ENCODE measurements at places on chromosomes 7 and 10.

- no peak for DNase-seq
These were observed 169.0 kb upstream of the KIAA1217 start for GRCh38 chr10:24039897-24040296.

- no peak for DNase-seq
These were observed 35.4 kb upstream of the PPP2R2D start for GRCh38 chr10:131865223-131865917.

DNA sequence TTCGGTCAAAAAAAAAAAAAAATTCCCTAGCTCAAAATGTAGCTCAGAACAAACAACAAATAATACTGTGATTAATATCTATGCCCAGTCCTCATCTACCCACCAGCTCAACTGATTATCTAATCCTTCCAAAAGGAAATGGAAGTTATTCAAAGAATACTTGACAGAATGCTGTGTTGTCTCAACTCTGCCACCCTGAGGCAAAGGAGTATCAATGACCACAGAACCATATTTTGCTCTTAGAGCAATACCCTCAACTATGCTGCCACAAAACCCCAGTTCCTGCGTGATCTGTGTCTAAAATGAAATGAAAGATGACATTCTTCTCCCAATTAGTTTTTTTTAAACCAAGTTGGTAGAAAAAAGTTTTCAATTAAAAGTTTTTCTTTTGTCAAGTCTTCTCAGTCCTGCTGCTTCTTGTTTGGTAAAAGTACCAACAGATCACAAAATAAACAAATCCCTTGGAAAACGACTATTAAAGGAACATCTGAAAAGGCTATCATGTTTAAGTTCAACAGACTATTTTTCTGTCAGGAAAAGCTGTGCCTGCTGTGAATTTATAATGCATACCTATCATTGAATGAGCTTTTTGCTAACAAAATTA, 21.6 kb downstream of the RBM28 start:
- DNase-seq, result peak; percentile 24

- DNase-seq, result no peak
These were observed 68.4 kb upstream of the ADO start for GRCh38 chr10:62736168-62736546.

- no peak for DNase-seq
These were observed 5.5 kb downstream of the PTPRN2 start for GRCh38 chr7:158582089-158582456.

GRCh38 chr10:3419719-3420495, 247.3 kb upstream of the PITRM1 start:
- no peak for DNase-seq

DNA sequence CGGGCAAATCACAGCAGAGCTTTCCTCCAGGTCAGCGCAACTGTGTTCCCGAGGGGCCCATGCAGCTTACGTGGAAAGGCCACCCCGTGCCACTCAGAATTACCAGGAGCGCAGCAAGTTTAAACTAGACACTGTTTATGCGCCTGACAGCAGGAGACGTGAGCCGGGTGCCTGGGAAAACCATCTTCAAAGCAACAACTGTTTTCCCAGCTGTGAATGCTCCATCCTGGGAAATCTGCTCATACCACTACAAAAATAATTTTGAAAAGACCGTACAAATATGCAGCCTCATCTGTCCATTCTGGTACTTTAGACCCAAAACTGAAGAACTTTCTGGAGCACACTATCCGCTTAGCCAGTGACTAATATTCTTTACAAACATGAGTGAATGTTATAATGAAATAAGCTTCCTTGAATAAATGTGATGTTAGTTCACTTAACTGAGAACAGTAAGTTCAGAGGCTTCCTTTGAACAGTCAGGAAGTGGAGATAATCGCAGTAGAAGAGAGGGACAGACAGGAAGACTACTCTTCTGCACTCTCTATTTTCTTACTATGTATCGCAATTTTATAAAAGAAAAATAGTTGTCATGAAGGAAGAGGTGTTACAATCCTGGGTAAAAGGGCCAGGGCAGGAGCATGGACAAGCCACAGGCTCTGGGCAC, 16.7 kb downstream of the GPER1 start:
- no peak for DNase-seq

DNA sequence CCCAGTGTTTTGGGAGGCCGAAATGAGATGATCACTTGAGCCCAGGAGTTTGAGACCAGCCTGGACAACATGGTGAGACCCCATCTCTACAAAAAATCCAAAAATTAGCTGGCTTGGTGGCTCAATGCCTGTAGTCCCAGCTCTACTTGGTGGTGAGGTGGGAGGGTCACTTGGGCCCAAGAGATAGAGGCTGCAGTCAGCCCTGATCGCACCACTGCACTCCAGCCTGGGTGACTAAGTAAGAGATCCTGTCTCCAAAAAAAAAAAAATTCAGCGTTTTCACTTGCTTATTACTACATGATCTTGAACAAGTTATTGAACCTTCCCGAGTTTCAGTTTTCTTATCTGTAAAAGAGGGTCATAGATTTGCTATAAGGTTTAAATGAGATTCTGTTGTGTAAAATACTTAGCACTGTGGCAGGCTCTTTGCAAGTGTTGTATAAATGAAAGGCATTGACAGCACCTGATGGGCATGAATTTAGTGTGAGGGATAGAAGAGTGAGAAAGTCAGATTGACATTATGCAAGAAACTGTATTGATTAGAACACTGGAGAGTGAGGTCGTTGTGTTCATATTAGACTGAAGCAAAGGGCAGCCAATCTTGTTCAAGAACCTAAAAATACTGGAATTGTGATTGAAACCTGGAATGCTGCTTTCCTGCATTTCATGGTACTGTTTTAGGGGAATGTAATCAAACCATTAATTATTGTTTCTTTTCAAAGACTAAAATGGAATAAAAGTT, 136.8 kb downstream of the LCOR start:
- DNase-seq, result no peak

DNA sequence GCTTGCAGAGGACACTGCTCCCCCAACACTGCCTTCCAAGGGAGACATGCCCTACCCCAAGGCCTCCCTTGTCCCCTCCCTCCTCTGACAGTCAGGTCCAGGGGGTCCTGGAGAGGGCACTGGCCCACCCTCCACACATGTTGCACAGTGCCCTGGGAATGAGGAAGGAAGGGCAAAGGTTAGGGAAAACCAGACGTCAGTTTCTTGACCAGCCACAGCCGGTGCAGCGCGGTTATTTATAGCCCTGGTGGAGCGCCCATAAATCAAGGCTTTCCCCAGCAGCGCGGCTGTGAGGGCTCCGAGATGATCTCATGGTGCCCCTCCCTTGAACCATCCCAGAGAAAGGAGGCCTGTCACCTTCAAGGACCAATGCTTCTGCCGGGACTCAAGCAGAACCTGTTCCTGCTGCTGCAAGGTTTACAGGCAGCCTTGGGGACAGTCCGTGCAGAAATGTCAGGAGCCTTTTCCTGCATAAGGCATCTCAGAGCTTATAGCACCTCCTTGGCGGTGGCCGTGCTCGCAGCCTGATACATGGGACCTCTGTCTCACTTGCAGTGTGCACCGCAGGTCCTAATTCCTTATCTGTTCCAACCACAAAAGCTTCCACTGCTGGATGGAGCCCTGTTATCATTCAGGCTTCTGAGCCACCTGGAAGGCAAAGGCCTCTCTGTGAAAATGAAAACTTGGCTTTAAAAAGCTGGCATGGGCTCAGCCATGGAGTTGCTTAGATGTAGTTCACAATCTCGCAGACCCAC, 127.3 kb downstream of the LHPP start:
- no peak for DNase-seq

- DNase-seq, result no peak
These were observed 16.2 kb downstream of the ARHGAP21 start for GRCh38 chr10:24707445-24707844.

DNA sequence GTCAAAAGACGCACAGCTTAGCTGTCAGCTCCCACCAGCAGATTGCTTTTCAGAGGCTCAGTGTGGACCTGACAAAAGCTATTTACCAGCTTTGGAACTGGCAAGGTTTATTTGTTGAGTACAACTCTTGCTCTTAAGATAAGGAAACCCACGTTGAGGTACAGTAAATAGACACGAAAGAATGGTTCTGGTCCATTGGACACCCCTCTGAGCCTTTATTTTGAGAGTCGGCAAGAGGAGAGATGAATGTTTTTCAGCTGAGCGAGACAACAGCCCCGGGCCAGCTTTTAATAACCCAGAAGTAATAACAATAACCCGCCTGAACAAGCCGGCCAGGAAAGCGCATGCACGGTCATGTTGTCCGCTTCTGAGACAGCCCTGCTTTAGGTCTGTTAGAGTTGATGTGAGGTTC, 49.0 kb downstream of the WNT2 start:
- DNase-seq, result peak; percentile 24

GRCh38 chr10:96261930-96262329, 9.4 kb downstream of the BLNK start:
- no peak for DNase-seq

DNA sequence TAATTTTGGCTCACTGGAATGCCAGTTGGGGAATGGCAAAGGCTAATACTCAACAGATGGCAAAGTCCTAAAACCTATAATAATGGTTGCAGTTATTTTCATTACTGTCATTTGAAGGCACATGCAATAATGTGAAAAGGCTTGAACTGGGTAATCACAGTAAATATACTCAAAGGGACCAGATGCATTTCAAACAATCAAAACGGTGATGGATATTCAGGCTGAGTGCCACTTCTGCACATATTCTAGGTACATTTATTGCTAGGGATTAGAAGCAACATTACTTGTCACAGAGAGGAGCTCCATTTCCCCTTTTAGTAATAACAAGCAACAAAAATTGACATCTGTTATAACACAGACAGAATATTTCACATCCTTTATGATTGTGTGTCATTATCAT, 171.8 kb downstream of the NXPH1 start:
- DNase-seq, result peak; percentile 28

DNA sequence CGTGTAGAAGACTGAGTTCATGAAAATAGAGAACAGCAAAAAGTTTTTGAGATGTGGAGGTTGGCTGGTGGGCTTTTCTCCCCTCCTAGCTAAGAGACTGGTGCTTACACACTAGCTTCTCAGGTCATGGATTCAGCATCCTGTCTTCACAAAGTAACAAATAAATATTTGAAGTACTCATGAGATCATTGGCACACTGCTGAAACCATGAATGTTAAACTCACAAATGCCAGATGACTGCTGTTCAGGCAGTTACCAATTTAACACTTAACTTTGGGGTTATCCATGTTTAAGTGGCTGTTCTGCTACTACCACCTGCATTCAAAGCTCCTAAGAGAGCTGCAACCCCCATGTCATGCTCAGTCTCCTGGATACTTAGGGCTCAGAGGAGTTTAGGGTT, 119.0 kb upstream of the BET1 start:
- DNase-seq, result no peak

GRCh38 chr7:37118004-37118403, 330.7 kb downstream of the ELMO1 start:
- DNase-seq, result peak; percentile 80

- no peak for DNase-seq
These were observed 33.1 kb downstream of the NACAD start for GRCh38 chr7:45055594-45056219.

GRCh38 chr7:116071629-116072028, 41.1 kb upstream of the TFEC start:
- no peak for DNase-seq

DNA sequence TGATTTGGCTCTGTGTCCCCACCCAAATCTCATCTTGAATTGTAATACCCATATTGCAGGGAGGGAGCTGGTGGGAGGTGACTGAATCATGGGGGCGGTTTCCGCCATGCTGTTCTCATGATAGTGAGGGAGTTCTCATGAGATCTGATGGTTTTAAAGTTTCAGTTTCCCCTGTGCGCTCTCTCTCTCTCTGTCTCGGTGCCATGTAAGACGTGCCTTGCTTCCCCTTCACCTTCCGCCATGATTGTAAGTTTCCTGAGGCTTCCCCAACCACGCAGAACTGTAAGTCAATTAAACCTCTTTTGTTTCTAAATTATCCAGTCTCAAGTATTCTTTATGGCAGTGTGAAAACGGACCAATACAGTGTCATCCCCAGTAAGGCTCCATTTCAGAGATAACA, 48.3 kb upstream of the CHCHD3 start:
- DNase-seq, result no peak

GRCh38 chr7:144842377-144842851, 6.6 kb upstream of the TPK1 start:
- no peak for DNase-seq

DNA sequence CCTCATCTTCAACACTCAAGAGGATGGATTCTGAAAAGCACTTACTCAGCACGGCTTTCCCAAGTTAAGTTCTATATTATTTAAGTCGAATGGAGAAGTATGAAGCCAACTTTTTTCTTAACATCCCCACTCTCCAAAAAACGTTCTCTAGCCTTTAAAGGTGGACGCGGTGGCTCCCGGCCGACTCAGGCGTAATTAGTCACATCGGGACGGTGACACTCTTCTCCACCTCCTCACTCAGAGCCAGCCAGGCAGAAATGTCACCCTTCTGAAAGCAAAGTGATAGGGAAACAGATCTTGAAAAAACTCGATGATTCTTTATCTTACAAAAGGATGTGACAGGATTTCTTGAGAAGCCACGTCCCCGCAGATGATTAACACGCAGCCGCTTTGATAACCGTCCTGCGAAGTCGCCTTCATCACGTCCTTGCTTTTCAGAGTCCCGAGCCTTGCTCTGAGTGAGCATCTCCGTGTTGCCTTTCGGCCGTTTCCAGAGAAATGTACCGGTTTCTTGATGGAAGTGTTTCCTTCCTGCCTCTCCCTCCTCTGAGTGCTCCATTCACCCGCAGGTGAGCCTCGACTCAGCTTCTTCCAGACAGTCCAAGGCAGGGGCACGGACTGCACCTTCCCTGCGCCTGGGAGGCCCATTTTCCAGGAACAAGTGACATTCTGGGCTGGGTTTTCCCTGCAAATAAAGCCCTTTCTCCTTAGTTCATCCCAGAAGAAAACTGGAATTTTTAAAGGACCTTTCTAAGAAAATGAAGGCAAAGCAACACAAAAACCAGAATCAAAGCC, 314.8 kb downstream of the DNAJB6 start:
- DNase-seq, result no peak

- no peak for DNase-seq
These were observed 17.9 kb downstream of the FGL2 start for GRCh38 chr7:77181734-77182133.

DNA sequence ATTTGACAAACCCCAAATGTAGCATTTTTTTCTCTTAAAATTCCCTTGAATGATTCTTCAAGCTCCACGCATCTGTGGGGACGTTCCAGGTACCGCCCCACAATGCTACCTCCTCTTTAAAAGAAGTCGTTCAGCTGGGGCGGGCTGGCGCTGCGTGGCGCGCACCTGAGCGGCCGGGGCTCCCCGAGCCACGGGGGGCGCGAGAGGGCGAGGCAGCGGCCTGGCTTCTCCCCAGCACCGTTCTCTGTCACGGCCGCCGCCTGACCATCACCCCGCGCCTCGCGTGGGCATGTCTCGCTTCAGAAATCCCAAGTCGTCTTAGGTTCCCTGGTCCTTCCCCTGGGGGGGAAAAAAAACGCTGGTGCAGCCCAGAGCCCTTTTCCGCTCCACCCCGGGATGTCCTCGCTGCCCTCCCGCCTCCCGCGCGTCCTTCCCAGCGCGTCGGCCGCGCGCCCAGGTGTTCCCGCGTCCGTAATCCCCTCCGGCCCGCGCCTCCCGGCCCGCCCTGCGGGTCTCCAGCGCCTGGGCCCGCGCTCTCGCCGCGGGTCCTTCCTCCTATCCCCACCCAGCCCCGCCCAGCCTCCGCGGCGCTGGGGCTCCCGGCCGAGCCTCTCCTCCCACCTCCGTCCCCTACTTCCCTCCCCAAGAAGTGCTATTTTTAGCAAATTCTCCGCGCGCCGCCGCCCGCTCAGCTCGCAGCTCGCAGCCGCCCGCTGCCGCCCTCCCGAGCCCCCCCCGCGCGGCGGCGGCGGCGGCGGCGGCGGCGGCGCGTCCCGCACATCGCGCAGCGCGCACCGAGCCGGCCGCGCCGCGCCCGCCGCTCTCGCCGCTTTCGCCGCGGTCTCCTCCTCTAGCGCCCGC, 58.7 kb upstream of the PRPS1L1 start:
- peak; percentile 78 for DNase-seq
